ENCODE measurements at places on chromosomes 7 and 10. TPM values are rescaled to one million over a fixed set of nuclear protein-coding genes. Genes with fewer than 3 reads are reported as not detected.

CYP2C9 gene
- not detected for polyA plus RNA-seq

CLCN1 gene
- polyA plus RNA-seq = 1.4 TPM

EVX1 gene
- not detected for polyA plus RNA-seq

ZNF365 gene
- polyA plus RNA-seq = 0.14 TPM

LAMB1 gene
- polyA plus RNA-seq = 768 TPM

MALRD1 gene
- 1.1 TPM for polyA plus RNA-seq

BUD23 gene
- polyA plus RNA-seq = 72.4 TPM

ANXA11 gene
- 103 TPM for polyA plus RNA-seq

ANKRD2 gene
- 15.4 TPM for polyA plus RNA-seq

EPO gene
- polyA plus RNA-seq = not detected

SHTN1 gene
- polyA plus RNA-seq = 7.9 TPM

FAM13C gene
- 32.2 TPM for polyA plus RNA-seq

PRKAG2 gene
- polyA plus RNA-seq = 14.6 TPM

ADAM22 gene
- polyA plus RNA-seq = 10.2 TPM

IDI2 gene
- not detected for polyA plus RNA-seq

C7orf57 gene
- not detected for polyA plus RNA-seq

AEBP1 gene
- polyA plus RNA-seq = 111 TPM

FEZF1 gene
- not detected for polyA plus RNA-seq

PNLIPRP1 gene
- not detected for polyA plus RNA-seq

SEMA4G gene
- 5.6 TPM for polyA plus RNA-seq

HMX2 gene
- not detected for polyA plus RNA-seq

SEMA3A gene
- 37.5 TPM for polyA plus RNA-seq

ASAH2 gene
- polyA plus RNA-seq = 2.5 TPM

UCN3 gene
- polyA plus RNA-seq = not detected

OPALIN gene
- polyA plus RNA-seq = not detected
